Activated CD4-positive, CD25-positive, alpha-beta regulatory T cell (primary cell): ENCODE measurements at places on chromosomes 7 and 10.

- no peak for DNase-seq
These were observed 199.3 kb downstream of the PARD3 start for GRCh38 chr10:34615770-34616169.

GRCh38 chr10:24249829-24250415 is 41.0 kb downstream of the KIAA1217 start:
- DNase-seq: no peak

DNA sequence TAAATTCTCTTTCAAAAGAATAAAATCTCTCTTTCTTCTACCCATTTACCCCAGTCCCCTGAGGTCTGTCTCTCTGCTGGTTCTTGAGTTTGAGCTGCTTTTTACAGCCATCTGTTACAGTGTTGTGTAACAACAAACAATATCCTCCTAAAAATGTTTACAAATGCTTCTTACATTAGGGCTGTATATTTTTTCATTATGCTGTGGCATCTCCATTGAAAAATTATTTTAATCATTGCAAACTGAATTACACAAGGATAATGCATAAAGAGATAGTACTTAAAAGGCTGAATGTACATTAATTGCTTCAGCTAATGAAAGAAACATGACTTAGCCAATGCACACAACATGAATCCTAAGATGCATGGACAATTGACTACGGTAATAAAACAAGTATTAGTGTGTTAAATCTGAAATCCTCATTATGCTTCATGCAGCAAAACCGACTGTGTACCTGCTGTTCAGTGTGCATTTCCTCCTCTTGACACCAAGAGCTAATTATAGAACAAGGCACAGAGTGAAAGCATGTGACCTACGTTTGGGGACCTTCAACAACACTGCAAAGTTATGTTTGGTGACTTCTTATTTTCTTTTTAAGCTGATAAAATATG is 181.7 kb upstream of the RHOBTB1 start:
- no peak for DNase-seq

GRCh38 chr7:95686109-95686508 is 86.2 kb upstream of the DYNC1I1 start:
- DNase-seq: no peak

GRCh38 chr7:30933124-30933974 is 21.7 kb downstream of the AQP1 start:
- no peak for DNase-seq
